Activated CD4-positive, alpha-beta T cell treated with anti-CD3 and anti-CD28 coated beads, Interleukin-10, Interleukin-2, amounts not matched to agents 100 ng/mL and 50 ng/mL, durations not matched to agents 16 hours and 8 hours (primary cell): ENCODE measurements at places on chromosomes 4 and X.

DNA sequence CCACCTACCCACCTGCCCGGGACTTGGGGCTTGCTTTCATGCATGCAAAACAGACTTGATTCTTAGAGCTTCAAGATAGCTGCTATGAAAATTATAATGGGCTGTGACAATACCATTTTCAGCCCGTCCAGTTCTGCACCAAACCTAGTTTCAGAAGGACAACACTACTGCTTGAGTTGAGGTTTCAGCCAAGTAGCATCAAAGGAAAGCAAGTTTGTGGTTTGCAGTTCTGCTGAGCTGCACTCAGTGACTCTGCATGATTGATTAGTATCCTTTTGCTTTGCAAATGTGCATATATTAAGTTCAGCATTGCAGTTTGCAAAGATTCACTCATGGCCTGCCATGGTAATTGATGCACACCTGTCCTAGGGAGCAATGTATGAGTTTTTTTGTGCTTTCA is 442.7 kb downstream of the RPA4 start:
- DNase-seq, result no peak

DNA sequence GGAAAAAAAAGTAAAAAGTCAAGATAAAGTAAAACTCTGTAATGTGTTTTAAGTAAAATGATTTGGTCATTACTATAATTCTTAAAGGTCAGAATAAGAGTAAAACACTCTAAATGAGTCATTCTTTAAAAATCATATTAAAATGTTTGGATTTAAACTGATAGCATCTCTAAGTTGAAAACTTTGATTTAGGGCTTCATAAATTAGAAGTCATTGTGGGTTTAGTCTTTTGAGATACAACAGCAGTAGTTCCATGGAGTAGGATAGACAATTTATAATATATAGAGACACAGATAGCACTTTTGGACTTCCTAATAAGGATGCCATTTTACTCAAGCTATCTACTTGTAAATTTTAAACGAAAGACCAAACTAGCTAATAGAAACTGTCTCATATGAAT is 77.1 kb upstream of the PABPC4L start:
- no peak for DNase-seq

GRCh38 chr4:5300283-5300682 is 249.0 kb downstream of the STK32B start:
- DNase-seq, result no peak

GRCh38 chr4:133493776-133494175 is 344.7 kb downstream of the PCDH10 start:
- DNase-seq, result no peak

DNA sequence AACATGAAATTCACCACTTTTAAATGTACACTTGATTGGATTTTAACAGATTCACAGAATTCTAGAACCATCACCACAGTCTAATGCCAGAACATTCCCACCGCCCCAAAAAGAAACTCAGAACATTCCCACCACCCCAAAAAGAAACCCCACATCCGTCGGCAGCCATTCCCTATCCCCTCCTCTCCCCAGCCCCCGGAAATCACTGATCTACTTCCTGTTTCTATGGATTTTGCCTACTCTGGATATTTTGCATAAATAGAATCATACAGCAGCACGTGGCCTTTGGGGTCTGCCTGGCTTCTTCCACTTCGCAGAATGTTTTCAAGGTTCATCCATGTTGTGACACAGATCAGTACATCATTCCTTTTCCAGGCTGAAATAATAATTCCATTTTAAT is 79.3 kb downstream of the PPP2R2C start:
- no peak for DNase-seq

GRCh38 chr4:112327965-112328733 is 31.0 kb downstream of the ALPK1 start:
- peak; percentile 63 for DNase-seq

DNA sequence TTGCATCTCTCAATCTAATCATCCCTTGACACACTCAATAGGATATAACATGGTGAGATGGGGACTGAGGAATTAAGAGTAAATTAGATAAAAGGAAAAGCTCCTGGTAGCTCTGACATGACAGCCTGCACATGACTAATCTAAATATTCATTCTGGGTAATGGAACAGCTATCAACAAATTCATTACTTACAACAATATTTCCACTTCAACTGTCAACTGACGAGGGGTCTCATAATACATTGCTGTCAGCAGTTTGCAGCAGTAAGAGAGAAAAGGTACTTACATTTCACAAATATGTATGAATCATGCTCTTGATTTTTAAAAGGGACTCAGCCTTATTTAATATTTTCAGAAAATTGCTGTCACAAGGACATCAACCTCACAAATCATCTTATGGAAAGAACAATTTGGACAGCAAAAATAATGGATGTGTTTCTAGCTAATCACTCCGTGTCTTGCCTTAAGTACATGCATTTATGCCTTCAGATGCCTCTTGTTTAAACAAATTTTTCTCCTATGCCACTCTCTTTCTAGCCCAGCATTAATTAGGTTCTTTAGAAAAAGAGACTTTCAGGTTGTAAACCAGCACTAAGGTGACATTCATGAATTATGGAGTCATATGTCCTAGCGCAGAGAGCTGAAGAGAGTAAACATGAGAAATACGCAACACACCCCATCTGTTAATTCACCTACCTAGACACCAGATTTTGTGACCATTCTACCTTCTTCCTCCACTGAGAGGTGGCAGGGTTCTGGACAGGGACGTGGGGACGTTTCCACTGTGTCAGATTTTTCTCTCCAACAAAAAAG is 99.6 kb upstream of the TMEM150C start:
- no peak for DNase-seq

GRCh38 chr4:86944964-86945781 is 10.4 kb downstream of the AFF1 start:
- DNase-seq, result no peak

- peak; percentile 34 for DNase-seq
Measured at GRCh38 chr4:8303485-8304281, 34.1 kb downstream of the HTRA3 start.

DNA sequence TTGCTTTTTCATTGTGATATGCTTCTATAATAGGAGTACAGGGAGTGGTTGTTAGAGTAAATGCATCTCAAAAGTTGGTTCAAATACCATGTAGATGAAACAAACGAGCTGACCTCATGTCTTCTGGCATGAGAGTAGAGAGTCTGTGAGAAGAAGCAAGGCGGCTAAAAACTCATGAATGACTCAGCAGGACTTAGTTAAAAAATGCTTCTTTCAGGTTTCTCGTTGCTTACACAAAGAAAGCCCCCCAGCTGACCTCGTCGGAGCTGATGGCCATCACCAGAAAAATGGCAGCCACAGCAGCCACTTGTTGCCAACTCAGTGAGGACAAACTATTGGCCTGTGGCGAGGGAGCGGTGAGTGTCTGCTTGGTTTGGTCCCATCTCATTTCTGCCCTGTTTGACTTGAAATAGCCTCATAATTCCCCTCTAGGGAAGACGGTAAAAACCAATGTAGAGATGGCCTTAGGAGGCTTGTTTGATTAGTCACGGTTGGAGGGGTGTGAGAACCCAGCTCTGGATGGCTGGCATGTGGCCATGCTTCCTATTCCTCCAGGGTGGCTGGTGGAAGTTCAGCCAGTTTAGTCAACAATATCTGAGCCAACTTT is 14.5 kb downstream of the AFP start:
- no peak for DNase-seq

DNA sequence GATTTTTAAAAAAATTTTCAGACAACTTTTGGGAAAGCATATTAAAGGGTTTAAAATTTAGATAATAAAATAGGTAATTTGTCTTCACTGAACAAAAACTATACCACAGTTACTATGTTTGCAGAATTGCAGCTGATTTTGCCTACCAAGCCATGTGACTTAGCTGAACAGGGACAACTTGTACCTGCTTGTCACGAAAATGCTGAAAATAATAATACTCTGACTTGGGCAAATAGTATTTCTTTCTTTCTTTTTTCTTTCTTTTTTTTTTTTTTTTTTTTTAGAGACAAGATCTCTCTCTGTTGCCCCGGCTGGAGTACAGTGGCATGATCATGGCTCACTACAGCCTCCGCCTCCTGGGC is 225.2 kb upstream of the PPP1R2C start:
- DNase-seq, result no peak

GRCh38 chr4:7853271-7853670 is 86.4 kb downstream of the AFAP1 start:
- DNase-seq, result no peak

- no peak for DNase-seq
Measured at GRCh38 chr4:11138964-11139363, 289.7 kb downstream of the HS3ST1 start.

DNA sequence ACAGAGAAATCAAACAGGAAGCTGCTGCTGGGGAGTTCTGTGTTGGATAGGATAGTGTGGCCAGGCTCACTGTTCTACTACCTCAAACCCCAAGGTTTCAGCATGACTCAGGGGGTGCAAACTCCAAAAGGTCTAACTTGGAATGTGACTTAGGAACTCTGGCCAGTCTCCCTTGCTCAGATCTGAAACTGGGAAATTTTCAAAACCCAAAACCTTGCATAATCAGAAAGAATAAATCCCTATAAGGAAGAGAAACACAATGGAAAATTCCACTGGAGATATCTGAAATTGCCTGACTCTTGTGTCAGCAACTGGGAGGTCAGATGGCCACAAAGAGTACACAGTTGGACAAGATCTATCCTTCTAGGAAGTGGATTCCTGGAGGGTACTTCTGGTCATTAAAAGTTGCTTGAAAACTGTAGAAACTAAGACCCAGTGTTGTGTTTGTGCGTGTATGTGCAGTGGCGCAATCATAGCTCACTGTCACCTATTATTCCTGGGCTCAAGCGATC is 58.0 kb downstream of the PPEF2 start:
- no peak for DNase-seq

- DNase-seq, result no peak
Measured at GRCh38 chrX:84933956-84934556, 69.6 kb upstream of the APOOL start.

DNA sequence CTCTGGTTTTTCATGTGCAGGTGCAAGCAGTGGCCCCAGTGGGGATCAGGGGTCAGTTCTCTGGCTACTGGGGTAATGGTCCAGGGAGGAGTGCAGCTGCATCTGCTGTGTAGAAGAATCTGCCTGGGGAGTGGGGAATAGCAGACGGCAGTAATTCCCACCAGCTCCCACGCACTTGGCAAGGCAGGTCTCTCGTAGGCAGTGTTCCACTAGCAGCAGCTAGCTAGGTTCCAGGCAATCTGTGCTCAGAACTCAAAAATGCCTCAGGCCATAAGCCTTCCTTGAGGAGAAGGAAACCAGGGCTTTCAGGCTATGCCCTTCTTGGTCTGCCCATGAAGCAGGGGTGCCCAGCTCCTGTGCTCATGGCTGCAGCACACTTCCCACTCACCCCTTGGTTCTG is 38.8 kb downstream of the DCLK2 start:
- no peak for DNase-seq
